ENCODE measurements at places on chromosomes 2 and 18.

DNA sequence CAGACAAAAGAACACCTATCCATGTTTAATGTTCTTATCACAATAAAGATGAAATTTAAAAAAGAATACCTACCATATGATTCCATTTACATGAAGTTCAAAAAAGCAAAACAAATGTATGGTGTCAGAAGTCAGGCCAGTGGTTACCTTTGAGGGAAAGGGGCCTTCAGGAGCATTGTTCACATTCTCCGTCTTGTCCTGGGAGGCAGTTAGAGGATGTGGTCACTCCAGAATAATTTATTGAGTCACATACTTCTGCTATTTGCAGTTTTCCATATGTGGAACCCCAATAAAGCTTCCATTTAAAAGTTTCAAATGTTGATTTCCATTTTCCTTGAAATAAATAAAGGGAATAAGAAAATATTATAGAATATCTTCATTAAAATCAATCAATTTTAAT, 41.6 kb upstream of the POU3F3 start:
- DNase-seq = no peak

DNA sequence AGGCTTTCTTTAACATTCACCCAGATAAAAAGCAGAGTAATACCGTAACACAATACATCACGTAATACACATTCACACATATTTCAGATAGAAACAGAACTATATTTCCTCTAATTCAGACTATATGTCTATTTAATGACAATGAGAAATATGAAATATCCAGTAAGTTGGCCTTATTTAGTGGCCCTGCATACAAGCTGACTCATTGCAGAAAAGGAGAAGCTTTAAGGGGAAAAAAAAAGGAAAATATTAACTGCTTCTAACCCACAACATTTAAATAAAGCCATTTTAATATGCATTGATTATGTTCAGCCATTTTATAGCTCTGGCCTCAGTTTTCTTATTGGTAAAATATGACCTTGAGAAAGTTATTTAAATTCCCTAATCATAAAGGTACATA, 94.8 kb downstream of the PPP1R1C start:
- no peak for DNase-seq

DNA sequence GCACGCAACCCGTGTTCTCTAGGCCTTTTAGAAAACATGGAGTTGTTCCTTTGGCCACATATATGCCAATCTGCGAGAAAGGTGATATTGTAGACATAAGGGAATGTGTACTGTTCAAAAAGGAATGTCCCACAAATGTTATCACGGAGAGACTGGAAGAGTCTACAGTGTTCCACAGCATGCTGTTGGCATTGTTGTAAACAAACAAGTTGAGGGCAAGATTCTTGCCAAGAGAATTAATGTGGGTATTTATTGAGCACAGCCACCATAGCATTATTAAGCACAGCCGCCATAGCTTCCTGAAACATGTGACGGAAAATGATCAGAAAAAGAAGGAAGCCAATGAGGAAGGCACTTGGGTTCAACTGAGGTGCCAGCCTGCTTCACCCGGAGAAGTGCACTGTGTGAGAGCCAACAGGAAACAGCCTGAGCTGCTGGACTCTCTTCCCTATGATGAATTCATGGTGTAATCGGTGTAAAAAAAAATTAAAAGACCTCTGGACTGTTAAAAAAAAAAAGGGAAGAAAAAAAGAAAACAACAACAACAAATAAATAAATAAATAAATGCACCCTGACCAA, 29.0 kb upstream of the REL start:
- no peak for DNase-seq

DNA sequence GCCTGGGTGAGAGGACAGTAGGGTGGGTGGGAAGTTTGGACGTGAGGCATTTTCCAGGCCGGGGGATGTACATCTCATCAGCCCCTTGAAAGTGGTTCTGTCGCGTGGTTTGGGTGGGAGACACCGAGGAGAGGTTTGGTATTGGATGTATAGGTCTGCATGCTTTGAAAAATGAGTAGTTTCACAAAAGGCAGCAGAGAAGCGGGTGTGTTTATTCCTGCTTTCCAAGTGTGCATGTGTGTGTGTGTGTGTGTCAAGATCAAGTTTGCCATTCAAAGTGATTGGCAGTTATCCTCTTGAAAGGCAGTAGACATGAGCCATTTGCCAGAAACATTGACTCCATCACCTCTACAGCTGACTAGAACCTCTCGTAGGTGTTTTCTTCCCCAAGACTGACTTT, 423.1 kb upstream of the POU3F3 start:
- DNase-seq = no peak

GRCh38 chr18:34817636-34818035, 107.5 kb downstream of the DTNA start:
- DNase-seq = no peak

DNA sequence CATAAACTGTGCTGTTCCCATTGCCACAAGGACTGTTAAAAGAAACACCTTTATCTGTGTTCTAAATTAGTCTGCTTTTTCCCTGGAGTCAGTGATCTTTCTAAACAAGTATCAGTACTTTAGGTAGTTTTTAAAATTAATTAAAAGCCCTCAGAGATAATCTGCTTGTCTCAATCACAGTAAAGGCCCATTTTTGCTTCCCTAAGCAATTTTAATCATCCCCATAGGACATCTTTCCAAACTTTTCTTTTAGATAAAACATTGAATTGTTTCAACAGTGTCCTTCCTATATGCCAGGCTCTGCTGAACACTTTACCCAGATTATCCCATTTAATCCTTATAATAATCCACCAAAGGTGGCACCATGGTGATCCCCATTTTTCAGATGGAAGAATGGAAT, 3.9 kb downstream of the ERICH2 start:
- DNase-seq = no peak
